ENCODE measurements at places on chromosomes 7 and 10.

DNA sequence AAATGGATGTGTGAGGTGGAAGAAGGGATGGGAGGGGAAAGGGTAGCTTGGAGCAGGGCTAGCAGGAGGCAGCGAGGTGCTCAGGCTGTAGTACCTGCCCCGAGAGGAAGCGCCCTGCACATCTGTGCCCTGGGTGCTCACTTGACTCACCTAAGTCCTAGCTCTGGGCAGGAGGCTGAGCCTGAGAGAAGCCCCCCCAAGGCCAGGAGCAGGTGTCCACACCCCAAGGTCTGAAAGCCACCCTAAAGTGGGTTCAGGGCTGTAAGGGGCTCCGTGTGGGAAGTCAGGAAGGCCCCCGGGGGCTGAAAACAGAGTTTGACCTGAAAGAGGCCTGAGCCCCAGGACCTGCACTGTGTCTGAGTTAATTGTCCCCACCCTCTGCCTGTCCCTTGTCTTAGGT, 95.8 kb upstream of the PODXL start:
- DNase-seq: no peak

GRCh38 chr7:133479456-133480065, 226.7 kb downstream of the EXOC4 start:
- DNase-seq: no peak

DNA sequence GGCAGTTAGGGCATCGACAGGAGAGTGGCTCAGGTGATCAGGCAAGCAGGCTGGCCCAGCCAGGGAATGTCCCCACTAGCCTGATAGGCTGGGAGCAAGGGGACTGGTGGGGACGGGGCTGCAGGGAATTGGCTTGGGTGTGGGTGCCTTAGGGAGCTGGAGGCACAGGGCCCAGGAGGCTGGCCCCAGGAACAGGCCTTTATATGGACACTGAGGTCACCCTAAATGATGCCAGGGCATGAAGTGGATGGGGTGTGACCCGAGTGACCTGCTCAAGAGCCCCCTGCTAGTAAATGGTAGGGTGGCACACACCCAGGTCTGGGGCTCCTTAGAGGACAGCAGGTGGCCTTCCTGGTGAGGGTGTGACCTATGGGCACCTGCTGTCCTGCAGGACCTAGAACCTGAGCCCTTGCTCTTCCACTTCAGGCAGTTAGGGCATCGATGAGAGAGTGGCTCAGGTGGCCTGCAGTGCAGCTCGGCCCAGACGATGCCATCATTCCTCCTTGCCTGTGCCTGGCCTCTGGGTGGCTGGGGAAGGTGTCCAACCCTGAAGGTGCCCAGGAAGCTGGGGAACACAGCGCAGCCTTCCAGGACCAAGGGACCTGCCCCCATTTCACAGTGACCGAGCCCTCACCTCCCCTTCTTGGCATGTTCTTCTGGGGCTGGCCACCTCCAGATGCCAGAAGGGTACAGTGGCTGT, 51.7 kb upstream of the LEP start:
- DNase-seq: no peak

DNA sequence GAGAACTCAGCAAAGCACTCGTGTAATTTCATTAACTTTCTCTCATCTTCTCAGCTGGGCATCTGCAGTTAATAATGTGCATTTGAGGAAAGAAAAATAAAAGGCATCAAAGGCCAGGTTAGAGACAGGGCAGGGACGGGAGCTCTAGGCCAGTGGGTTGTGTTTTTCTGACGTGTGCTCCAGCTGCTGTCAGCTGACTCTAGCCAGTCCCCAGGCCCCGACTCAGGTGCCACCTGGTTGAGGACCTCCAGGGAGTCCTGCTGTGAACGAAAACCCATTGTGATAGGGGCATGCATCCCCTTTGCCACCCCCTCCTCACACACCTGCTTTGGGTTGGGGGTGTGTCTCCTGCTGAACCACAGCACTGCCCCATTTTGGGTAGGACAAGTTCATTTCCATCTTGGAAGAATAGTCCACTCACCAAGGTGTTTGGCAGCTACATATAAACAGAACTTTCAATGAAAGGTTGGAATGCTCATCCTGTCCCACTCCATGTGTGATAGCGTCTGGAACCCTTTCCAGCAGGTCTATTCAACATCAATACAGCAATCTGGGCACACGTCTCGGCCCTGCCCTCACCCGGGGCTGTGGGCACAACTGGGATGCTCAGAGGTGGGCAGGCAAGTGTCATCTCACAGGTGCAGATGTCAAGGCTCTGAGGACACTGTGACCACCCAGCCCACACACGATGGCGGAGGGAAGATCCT, 146.1 kb upstream of the FAM20C start:
- DNase-seq: no peak

DNA sequence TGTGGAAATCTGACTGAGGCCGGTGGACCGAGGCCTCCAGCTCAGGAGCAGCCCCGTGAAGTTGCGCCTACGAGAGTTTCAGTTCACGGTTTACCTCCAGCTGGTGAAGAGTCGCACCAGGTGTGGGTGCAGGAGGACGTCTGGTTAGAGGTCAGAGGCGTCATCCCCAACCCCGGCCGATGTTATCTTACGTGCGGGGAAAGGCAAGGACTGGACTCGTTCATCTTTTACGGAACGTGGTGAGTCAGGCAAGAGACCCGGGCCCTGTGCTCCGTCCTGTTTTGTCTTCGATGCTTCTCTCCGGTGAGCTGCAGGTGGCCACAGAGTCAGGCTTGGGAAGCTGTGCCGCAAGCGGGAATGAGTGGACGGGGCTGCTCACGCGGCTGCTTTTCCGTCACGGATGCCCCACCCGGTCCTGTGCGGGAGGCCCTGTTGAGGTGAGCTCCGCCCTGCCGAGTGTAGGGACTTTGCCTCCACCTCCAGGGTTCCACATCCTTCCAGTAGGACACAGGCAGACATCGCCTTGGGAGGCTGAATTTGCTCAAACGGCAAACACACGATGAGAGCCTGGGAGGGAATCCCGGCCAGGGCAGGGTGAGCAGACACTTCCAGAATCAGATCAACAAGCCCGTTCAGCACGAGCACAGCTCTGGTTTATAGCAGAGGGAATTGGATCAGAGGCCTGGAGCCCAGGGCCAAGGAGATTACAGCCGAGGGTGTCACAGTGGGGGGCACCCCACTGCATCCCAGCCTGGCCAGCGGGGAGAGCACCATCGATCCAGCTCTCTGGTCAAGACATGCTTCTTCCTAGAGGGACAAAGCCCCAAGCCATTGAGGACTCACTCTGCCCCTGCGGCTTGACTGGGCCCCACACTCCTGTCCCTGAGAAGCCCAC, 50.1 kb upstream of the INPP5A start:
- no peak for DNase-seq

DNA sequence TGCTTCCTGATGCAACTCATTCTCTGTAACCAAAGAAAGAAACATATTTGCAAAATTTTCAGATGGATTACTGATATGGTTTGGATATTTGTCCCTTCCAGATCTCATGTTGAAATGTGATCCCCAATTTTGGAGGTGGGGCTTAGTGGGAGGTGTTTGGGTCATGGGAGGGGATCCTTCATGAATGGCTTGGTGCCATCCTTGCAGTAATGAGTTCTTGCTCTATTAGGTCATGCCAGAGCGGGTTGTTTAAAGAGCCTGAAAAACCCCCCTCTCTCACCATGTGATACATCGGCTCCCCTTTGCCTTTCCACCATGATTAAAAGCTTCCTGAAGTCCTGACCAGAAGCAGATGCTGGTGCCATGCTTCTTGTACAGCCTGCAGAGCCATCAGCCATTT, 43.8 kb upstream of the PRKG1 start:
- DNase-seq: no peak

DNA sequence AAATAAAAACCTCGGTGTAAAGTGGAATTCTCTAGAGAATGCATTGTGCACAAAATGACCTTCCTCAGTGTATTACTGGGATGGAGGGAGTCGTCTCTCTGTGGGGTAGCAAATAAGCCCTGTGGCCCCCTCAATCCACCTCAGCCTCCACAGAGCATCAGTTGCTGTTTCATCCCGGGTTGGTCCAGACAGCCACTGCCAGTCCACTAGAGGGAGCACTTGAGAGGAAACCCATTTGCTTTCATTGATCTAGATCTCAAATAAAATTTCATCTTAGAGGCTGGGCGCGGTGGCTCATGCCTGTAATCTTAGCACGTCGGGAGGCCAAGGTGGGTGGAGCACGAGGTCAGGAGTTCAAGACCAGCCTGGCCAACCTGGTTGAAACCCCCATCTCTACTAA, 1128.7 kb downstream of the CNTNAP2 start:
- no peak for DNase-seq

GRCh38 chr7:11128498-11128897, 154.8 kb downstream of the PHF14 start:
- no peak for DNase-seq

GRCh38 chr7:143255564-143255963, 7.7 kb upstream of the GSTK1 start:
- DNase-seq: no peak

GRCh38 chr7:83036721-83037380, 125.8 kb downstream of the PCLO start:
- DNase-seq: no peak

GRCh38 chr7:106681815-106682495, 21.0 kb upstream of the CCDC71L start:
- DNase-seq: no peak

DNA sequence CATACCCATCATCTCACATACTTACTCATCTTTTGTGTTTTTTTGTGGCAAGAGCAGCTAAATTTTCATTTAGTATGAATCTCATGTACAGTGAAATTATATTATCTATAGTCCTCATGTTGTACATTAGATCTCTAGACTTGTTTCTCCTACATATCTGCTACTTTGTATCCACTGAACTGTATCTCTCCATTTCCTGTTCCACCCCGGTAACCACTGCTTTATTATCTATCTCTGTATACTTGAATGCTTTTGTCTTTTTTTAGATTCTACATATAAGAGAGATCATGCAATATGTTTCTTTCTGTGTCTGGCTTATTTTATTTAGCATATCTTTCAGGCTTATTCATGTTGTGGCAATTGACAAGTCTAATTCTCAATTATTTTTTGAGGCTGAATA, 125.1 kb downstream of the ANKRD7 start:
- no peak for DNase-seq

- DNase-seq: no peak
Measured at GRCh38 chr7:92631067-92631849, 41.1 kb upstream of the FAM133B start.

DNA sequence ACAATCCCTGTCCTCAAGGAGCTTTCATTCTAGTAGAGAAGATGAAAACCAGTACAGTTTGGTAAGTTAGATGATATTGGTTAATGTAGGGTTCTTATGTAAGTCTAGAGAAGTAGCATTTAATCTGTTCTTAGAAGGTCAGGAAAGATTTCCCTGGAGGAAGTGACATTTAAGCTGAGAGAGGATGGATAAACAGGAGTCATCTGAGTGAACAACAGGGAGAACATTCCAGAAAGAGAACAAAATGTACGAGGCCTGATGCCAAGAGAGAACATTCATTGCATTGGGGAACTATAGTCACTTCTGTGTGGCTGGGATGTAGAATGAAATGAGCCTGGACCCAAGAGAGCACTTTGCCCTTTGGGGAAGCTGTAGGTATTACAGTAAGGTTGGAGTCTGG, 88.0 kb downstream of the CFTR start:
- DNase-seq: no peak

DNA sequence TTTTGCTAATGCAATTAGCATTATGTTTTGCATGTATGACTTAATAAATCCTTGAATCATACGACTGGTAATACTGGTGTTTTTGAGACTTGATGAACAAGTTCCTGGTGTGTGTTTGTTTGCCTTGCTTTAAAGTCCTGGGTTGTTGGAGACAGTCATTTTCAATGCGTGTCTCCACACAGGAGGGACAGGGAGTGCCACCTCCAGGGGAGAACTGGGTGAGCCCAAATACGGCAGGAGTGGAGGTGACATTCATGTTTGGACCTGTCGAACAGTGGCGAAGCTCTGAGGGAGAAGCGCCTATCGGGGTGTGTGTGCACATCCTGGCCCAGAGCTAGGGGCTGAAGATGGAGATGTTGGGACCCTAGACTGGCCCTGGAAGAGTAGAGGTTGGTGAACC, 43.8 kb downstream of the DAGLB start:
- DNase-seq: no peak

- no peak for DNase-seq
Measured at GRCh38 chr7:155963771-155964195, 151.5 kb upstream of the SHH start.

GRCh38 chr7:93836116-93836515, 54.4 kb downstream of the TFPI2 start:
- no peak for DNase-seq

- no peak for DNase-seq
Measured at GRCh38 chr10:56771343-56771742, 410.3 kb upstream of the ZWINT start.

DNA sequence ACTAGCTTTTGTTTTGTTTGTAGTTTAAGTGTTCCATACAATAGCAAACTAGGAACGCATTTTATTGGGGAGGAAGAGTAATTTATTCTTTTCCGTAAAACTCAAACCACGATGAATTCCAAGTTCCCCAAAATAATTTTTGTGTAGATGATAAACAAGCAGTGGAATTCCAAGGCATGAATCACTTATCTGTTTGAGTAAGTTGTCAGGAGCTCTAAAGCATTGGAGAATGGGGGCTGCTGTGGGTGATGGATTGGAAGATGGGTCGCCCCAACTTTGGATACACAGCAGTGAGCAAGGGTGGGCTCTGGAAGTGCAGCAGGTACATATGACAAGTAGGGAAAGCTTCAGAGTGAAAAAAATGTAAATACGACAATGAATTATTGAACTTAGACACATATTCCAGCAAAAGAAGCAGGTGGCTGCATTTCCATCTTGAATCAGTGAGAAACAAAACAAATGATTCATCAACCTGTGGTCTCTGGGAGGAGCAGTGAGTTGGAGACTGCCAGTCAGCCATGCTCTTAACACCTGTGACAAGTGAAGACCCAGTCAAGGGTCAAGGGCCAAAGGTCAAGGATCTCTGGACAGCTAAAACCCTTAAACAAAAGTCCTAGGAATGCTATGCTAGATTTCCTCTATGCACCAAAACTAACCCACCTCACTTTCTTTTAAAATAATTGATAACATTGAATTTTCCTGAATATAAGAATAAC, 34.2 kb upstream of the ADRB1 start:
- no peak for DNase-seq

- no peak for DNase-seq
Measured at GRCh38 chr10:9198611-9199010, 1144.1 kb downstream of the GATA3 start.

DNA sequence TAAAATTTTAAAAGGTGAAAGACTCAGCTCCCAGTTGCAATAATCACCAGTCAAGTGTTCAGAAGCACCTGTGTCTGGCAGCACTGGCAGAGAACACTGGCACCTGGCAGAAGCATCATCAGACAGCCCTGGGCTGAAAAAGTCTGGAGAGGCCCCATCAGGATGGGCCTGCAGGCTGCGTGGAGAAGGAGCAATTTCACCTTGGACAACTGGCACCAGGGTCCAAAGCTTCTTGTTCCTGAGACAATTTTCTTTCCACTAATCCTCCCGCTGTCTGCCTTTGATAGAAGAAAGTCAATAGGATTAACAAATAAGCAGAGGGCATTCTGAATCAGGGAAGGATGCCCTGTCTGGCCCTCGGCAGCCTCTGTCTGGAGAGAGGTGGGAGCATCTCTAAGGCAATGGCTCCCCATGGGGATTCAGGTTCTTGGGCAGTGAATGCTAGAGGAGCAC, 6.5 kb downstream of the COBL start:
- DNase-seq: no peak

- no peak for DNase-seq
Measured at GRCh38 chr7:33534833-33535232, 370.5 kb upstream of the BMPER start.

Measured in right renal cortex interstitium (tissue), 3 donors.